A172 (cell line): ENCODE measurements at places on chromosomes 3 and 15. TPM values are rescaled to one million over a fixed set of nuclear protein-coding genes. Genes with fewer than 3 reads are reported as not detected.
A peak's percentile ranks its signal among the peaks of the same experiment; 100 is the strongest.

P2RY1 gene
- total RNA-seq, result 0.19 TPM in 1 of 2 replicates, not detected in the other

SNX1 gene
- 30.7 TPM in 2 replicates for total RNA-seq

KNG1 gene
- total RNA-seq, result not detected in 2 replicates

PLSCR4 gene
- 10.5 and 13.7 TPM in 2 replicates for total RNA-seq

HDC gene
- 0.29 and 0.62 TPM in 2 replicates for total RNA-seq

- DNase-seq, result no peak
These were observed 83.6 kb upstream of the EPHB3 start for GRCh38 chr3:184477940-184478339.

DNA sequence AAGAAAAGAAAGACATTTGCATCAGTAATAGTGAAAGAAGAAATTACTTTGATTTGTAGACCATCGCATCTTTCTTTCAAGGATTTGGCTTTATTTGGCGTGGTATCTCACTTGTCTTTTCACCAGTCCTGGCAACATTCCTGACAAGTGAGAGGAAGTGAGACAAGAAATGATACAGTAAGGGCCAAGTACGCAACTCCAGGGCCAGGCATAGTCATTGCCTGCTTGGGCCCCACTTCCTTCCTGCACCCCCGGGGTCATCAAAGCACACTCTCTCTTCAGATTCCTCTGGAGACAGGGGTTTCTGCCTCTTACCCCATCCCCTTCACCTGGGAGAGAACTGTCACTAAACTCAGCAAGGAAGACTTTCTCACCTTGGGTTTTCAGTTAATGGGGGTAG lies 55.1 kb downstream of the CD47 start:
- DNase-seq, result no peak

DNA sequence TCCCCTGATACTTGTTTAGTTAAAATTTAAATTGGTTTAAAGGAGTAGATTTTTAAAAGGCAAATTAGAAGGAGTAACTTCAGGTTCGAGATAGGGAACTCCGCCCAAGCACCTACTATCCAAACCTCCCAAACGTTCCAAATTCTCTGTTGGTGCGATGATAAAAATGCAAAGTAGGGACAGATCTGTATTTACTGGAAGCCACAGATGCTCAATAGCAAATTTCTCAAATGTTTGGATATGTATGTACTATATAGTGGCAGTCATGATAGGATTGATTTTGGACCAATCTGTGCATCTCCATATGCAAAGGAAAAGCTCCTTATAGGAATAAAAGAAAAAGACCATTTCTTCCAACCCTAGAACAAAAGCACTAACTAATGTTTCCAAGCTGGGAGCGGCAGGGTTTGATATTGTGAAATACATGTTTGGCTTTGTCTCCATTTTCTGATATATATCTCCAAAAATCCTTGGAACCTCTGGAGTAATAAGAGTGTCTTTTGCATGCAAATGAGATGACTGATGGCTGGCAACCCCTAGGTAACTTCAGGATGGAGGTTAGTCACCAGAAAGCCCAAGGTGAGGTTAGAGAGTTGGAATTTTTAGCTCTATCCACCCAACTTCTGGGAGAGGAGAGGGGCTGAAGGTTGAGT lies 15.6 kb downstream of the RTP2 start:
- DNase-seq, result no peak

DNA sequence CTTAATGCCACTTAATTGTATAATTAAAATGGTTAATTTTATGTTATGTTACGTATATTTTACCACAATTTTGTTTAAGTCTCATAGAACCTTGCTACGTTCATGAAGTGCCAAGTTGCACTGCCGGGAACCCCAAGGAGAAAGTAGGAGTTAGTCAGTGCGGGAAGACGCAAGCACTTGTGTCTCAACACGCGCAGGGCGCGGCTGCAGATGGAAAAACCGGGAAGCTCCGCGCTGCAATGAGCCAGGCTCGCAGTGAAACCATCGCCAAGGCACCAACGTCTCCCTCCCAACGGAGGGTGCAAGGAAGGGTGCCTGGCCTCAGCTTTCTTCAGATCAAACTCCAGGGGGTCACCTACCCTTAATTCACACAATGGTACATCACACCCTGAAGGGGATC lies 21.6 kb downstream of the MAGI1 start:
- DNase-seq, result no peak

DNA sequence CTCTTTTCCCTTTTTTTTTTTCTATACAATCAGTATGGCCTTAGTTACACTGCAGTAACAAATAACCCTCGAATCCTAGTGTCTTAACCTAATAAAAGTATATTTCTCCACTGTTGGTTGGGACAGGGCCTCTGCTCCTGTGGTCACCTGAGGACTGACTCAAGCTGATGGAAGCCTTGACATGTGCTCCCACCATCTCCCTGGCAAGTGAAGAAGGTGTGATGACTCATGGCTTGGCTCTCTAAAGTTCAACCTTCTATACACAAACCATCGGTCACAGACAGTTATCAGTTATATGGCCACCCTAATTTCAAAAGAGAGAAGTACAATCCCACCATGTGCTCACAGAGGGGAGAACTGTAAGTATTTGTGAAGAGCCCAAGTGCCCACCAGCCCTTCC lies 65.8 kb upstream of the CACNA2D3 start:
- peak; percentile 28 for DNase-seq

DNA sequence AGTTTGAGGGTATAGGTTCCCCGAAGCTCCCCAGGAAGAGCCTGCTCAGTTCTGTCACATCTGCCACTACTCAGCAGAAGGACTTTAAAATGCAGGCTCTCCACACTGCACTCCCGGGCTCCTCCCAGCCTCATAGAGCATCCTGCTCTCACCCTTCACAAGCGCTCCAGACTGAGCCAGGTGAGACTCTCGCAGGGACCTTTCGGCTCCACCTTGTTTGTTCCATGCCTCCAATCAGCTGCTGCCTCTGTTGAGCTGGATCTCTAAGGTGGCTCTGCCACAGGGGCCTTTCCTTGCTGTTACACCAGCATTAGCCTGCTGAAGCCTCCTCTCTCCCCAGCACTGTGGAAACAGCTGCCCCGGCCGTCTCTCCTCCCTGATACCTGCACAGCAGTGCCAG lies 56.1 kb downstream of the SLCO3A1 start:
- no peak for DNase-seq

- DNase-seq, result no peak
These were observed 129.0 kb upstream of the LIPC start for GRCh38 chr15:58302832-58303231.

- no peak for DNase-seq
These were observed 864.3 kb downstream of the NSUN3 start for GRCh38 chr3:94927175-94927574.

- no peak for DNase-seq
These were observed 94.2 kb downstream of the ZBTB20 start for GRCh38 chr3:115052906-115053305.

GRCh38 chr3:151085889-151086483 lies 522 bp downstream of the MED12L start:
- DNase-seq, result no peak

- DNase-seq, result no peak
These were observed 2.1 kb downstream of the AMIGO3 start for GRCh38 chr3:49717211-49717958.

GRCh38 chr3:13148126-13148525 lies 74.9 kb upstream of the IQSEC1 start:
- DNase-seq, result no peak

DNA sequence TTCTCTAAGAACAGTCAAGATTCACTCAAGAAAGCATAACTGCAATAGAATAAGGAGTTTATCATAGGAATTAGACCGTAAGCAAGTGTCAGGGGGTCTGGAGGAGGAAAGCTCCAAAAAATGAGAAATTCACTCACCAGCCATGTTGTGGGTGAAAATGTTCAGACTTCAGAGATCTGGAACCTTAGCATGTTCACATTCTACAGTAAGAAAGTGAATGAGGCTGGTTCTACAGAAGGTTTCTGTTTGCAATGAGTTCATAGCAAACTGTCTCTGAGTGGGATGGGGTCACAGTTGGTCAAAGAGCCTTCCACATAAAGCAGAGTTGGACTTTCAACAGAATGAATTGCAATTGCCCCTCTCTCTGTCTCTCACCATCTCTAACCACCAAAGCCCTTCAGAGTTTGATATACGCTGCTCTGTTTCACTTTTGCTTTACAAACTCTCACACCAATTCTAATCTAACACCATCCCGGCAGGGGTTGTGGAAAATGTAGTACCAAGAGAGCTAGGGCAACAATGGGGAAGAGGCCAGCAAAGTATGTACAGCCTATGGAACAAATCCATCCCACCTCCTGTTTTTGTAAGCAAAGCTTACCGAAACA lies 581.8 kb upstream of the UBE2E2 start:
- no peak for DNase-seq

DNA sequence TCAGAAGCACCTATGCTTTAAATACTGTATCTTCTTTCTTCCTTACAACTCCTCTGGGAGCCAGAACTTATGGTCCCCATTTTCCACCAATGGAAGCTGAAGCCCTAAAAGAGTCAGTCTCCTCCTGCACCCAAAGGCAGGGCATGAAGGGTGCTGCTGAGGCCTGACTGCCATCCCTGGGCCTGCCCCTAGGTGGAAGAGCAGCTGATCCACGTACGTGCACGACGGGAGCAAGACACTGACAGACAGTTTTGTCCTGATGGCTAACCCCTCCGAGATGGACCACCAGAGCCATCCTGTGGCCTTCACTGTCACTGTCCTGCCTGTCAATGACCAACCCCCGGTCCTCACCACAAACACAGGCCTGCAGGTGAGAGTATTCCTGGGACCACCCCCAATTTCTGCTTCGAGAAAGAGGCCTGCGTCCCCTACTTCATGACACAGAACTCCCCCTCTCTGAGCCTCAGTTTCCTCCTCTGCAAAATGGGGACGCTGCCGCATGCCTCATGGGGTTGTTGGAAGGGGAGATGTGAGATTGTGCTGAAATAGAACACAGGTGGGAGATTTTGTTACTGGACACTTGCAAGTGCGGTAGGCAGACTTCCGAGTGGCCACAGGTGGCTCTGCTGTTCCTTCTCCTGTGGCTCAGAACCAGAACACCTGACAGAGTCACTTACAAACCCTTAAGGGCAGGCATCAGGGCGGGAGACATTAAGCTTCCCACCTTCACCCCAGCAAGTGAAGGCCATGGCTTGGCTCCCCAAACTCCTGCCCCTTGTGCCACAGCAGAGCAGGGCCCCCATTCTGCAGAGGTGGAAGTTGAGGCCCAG lies 175.4 kb downstream of the TBC1D2B start:
- DNase-seq, result no peak

- peak; percentile 31 for DNase-seq
These were observed 14.1 kb upstream of the CCR4 start for GRCh38 chr3:32937331-32937730.

DNA sequence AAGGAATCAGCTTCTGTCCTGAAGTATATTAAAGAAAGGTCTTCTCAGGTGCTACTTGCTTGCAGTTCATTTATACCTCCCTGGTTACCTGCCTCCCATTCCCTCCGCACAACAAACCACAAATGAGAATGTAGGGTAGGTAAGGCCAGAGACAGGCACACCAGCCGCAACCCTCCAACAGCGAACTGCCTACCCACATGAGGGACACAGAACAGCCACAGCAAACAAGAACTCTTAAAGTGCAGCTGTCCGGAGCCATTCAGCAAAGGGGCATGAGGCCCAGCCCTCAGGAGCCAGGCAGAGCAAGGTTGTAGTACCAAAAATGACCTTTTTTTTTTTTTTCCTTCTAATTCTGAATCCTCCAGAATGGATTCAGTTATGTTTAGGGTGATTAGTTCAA lies 52.4 kb downstream of the SPSB4 start:
- DNase-seq, result no peak

DNA sequence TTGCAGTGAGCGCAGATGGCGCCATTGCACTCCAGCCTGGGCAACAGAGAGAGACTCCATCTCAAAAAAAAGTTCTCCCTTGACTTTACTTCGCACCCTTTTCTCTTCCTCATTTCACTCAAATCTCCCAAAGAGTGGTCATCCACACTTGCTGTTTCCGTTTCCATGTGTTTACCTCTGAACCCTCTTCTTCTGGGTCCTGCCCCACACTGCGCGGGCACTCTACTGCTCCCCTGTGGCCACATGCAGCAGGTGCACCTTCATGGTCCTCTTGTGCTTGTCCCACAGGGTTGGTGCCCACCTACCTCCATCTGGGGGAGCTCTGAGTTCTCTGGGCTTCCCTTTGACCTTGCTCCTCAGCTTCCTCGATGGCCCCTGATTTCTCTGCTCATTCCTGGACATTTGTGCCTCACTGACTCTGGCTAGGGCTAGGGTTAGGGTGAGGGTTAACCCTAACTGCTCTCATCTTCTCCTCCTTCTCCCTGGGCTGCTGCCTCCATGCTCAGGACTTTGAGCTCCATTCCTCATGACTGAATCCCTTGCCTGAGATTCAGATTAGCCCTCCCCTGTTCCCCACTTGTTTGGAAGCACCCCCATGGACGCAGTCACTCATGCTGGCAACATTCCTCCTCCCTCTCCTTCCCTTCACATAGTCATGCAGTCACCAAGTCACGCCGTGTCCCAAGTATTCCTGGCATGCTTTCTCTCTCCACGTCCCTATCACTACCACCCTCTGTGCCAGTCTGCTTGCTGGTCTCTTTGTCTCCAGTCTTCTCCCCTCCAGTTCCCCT lies 26.6 kb upstream of the KY start:
- peak; percentile 17 for DNase-seq

DNA sequence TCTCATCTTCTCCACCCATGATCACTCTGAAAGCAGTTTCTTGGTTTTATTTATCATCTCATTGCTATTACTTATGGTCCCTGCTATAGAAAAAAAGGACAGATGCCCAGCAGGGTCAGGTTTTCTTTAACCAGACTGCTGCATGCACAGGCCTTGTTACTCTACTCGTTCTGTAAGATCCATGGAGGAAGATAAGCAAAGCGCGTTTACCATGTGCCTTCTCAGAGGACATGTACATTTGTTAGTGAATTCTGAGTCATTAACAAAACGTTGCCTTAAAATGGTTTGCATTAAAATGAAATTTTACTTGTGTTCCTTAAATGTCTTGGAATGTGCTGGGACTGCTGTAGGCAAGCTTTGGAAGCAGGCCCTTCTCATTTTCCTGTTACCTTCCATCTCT lies 657.3 kb upstream of the KCNMB2 start:
- no peak for DNase-seq

GRCh38 chr3:45841757-45842491 lies at the start of gene LZTFL1:
TSS of gene LZTFL1 (minus strand) at chr3:45842119. CDS start at chr3:45841991, 128 bp downstream.
- DNase-seq, result peak; percentile 93

DNA sequence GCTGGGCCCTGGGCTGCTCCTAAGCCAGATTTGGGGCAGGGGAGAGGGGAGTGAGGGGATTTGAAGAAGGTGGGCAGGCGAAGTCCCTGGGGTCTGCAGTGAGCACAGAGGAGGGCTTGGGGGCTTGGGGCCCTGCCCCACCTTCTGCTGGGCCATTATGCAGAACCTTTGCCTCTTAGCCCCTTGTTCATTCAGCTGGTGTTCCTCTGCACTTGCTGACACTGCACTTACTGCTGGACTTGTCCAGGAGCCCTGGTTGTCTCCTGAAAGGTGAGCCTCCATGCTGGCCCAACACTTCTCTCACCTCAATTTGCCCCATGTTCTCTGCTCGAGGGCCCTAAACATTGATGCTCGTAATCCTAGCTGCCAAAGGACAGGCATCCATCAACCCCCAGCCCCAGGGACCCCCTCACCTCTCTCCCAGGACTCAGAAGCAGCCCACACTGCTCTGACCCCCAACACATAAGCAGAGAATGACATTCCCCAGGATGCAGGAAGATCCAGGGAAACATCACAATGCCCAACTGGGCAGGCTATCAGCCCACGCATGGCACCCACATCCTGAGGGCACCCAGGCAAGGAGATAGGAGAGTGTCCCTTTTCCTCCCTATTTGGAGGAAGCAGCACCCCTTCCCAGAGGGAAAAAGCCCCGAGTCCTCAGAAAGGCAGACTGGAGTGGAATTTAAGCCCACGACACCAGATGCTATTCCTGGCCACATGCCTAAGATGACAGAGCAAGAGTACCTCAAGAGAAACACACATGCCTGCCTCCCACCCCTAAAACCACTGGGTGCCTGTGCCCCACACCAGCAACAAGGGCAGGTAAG lies 76.8 kb downstream of the ADCY5 start:
- no peak for DNase-seq
